Fibroblast of skin of right biceps (primary cell): ENCODE measurements at places on chromosomes 6 and 20.

DNA sequence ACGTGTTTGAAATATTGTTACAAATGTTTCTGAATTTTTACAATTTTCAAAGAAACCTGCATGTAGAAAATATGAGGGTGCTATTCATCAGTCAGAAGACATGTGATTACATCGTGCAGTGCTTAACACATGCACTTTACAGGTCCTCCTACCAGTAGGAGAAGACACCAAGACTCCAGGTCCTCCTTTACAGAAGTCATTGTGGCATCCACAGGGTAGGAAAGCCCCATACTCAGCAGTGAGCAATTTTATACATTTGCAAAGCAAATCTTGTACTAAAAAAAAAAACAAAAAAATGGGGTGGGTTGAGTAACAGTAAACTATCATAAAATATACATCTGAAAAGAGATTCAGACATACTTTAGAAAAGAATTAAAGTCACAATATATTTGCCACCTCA lies 14.0 kb downstream of the TPD52L1 start:
- DNase-seq = no peak

GRCh38 chr20:48709058-48709691 lies 118.6 kb downstream of the PREX1 start:
- no peak for DNase-seq

- peak; percentile 75 for DNase-seq
Measured at GRCh38 chr20:43375591-43375990, 82.1 kb upstream of the SRSF6 start.

- DNase-seq = peak; percentile 39
Measured at GRCh38 chr6:53066077-53066417, 843 bp downstream of the FBXO9 start.

- DNase-seq = no peak
Measured at GRCh38 chr6:131844243-131844841, 36.5 kb downstream of the ENPP1 start.

DNA sequence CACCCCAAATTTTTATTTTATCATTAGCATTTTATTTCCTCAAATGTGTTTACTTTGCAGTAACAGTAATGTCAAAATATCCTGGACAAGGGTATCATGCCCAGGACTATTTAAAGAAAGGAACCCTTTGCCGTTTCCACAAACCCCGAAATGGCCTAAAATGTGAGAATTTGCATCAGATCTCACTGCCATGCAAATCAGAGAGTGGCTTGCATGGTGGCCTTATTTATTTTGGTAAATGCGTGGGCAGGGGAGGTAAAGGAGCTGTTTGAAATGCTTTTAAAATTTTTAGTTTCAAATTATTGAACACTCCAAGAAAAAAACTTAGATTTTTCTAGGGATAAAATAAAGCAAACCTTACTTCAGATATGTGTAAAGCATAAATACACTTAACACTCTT lies 43.8 kb downstream of the ADAT2 start:
- DNase-seq = no peak

DNA sequence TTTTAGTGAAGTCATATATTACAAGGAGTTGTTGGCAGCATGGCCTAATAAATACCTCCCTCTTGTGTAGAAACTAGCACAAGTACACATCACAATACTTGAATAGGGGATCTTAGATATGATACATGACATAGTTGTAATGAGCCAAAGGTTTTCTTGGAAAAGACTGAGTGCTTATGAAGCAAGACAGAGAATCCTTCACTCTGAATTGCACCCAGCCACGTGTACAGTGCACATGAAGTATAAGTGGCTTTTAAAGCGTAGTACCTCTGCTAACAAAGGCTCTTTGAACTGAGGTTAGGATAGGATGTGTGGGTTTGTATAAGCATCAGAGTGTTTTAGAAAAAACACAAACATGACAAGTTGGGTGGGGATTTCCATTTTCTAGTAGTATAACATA lies 145.5 kb upstream of the STMND1 start:
- no peak for DNase-seq

DNA sequence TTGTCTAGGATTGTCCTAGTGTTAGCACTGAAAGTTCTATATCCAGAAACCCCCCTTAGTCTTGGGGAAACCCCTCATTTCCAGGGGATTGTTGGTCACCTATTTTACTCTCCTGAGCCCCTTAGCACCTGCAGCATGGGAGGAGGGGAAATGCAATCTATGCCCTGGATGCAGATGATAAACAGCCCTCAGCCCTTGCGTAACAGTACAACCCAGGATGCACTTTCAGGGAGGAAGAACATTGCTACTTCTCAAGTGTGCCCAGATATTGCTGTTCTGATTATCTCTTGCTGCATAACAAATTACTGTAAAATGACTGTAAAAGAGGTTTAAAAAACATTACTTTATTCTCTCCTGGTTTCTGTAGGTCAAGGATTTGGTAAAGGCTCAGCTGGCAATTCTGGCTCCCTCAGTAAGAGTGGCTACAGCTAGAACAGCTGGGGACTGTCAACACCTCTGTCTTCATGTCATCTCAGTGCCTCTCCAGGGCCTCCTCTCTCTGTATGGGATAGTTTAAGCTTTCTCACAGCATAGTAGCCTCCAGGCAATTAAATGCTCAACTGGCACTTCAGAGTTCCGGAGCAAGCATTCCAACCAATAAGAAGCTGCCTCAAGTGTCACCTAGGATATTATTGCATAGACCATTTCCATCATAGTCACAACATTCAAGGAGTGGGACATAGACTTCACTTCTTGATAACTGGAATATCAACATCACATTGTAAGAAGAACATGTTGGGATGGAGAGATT lies 117.8 kb upstream of the FOXO3 start:
- DNase-seq = no peak

GRCh38 chr6:31627690-31628287 lies 7.3 kb downstream of the PRRC2A start:
- DNase-seq = no peak

DNA sequence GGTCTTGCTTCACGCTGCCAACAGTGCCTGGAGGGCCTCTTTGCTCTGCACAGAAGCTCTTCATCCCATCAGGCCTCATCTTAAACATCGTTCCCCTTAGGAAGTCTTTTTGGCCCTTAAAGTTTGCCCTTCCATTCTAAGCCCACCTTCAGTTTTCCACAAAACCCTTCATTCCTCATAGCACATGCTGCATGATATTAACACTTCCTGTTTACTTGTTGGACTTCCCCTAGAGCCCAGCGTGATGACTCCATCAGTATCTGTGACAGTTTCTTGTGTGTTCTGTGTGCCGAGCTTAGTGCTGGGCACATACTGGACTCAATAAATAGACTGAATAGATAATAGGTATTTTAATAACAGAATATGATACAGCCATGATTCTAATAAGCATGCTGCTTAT lies 2.2 kb downstream of the NT5DC1 start:
- no peak for DNase-seq
